ENCODE measurements at places on chromosomes 13 and 19. TPM values are rescaled to one million over a fixed set of nuclear protein-coding genes. Genes with fewer than 3 reads are reported as not detected.
A peak's percentile ranks its signal among the peaks of the same experiment; 100 is the strongest.

NOVA2 gene
- 3.7 TPM for total RNA-seq

- no peak for DNase-seq
Observed at GRCh38 chr19:13010038-13010991, 15.0 kb downstream of the NFIX start.

DNA sequence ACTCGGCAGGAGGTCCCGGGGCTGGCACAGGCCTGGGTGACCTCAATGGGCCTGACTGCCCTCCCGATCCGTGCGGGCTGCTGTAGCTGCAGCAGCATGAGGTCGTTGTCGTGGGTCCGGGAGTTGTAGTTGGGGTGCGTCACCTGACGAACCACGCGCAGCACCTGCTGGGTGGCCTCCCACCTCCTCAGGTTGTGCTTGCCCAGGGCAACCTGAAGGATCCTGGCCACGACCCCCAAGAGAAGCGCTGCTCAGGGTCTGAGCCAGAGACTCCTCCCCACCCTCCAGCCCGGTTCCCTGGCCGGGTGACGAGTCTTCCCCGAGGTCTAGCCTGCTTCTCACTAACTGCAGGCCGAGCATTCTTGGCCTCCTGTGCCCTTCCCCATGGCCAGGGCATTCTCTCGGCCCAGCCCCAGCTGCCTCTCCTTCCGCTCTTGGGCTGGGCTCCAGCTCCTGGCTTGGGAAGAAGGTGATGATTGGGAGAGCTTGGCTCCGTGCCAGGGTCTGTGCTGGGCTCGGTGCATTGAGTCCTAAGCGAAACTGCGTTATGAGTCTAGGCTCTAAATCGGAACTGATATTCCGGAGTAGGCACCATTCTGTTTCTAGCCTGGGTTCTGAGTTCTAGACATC, 3.1 kb downstream of the KLK14 start:
- peak; percentile 43 for DNase-seq

DNA sequence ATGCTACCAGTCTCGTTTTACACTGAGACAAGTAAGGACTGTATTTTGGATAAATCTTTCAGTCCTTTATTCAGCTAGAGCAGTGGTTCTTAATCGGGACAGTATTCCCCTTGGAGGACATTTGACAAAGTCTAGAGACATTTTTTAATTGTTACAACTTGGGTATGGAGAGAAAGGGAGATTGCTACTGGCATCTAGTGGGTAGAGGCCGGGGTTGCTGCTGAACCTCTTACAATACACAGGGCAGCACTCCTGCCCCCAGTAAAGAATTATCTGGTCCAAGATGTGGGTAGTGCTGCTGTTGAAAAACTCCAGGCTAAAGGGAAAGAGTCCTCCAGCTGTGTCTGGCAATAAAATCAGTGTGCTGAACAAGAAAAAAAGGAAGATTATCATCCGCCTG, 334.8 kb downstream of the SLC7A1 start:
- no peak for DNase-seq

PRODH2 gene
- total RNA-seq = not detected

CDX2 gene
- total RNA-seq = not detected

GRCh38 chr19:48044561-48044960, 682 bp upstream of the CABP5 start:
- DNase-seq = peak; percentile 6

ZNF726 gene
- total RNA-seq = 2.8 TPM

GRCh38 chr19:38851622-38852230, 1.9 kb upstream of the HNRNPL start:
- peak; percentile 93 for DNase-seq

DNA sequence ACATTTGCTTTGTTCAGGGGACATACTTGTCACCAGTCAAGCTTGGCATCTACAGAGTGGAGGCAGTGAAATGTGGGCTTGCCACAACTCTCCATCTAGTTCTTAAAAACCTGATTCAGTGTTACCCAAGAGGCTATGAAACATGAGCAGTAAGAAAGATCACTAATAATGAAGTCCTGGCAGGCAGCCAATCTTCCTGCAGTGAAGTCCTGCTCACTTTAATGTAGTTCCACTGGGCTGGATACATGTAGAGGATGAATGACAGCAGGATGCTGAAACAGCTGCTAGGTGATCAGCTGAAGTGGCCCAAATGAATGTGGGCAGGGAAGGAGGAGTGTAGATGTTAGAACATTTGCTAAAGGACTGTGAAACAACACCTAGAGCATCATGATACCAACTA, 1213.1 kb downstream of the OLFM4 start:
- no peak for DNase-seq

GRCh38 chr13:113846636-113847318, 17.1 kb downstream of the GAS6 start:
- DNase-seq = no peak

RFXAP gene
- 0.60 TPM for total RNA-seq

DNA sequence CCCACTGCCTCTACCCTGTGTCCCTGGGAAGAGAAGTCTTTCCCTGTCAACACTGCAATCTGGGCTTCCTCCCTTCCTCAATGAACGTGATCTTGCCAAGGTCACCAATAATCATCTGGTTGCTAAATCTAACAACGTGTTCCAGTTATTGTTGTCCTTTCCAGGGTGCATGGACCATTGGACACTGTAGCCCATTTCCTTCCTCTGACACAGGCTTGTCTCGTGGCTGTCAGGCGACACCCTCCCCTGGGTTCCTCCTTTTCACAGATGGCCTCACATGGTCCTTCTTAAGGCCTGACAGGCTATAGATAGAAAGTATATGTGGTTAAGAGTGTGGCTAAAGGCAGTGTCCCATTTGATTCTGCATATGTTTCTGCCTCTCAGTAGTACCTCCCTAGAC, 67.7 kb upstream of the STARD13 start:
- DNase-seq = peak; percentile 87

MEIOSIN gene
- not detected for total RNA-seq

ZNF329 gene
- total RNA-seq = 10.3 TPM

- peak; percentile 19 for DNase-seq
Observed at GRCh38 chr13:20567881-20568528, 1.0 kb downstream of the IFT88 start.

DNA sequence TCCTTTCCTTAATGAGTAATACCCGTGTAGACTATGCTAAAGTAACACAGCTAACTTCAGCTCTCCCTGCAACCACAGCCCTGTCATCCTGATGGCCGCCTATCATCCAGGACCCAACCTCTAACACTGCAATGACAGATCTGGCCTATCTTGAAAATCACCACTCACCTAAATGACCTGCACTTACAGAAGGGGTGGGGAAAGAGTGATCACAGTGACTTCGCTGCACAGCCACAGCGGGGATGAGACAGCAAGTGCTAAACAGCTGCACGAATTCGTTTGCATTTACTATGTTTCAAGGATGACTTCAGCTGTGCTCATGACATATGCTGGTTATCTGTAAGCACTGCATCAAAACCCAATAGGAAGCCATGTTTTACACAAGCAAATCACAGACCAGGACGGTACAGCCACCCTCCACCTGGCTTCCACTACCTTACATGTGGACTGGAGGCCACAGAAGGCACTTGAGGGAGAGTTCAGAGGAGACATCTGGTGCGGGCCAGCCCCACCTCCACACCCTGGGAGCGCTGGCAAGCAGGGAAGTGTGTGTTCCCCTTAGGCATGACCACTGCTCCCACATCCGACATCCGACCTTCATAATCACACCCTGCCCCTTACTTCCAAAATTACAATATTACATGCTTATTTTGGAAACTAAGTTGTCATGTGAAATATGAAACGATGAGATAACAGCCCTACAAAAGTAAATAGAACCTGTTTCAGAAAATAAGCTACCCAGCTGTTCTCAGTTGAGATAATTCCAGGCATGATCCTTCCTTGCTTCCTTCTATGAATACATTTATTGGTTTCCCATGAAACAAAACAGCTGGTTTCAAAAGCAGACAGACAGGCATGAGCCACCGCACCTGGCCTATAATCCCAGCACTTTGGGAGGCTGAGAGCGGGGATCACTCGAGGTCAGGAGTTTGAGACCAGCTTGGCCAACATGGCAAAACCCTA, 95.7 kb downstream of the STK24 start:
- no peak for DNase-seq

- no peak for DNase-seq
Observed at GRCh38 chr19:3413796-3414327, 47.5 kb downstream of the NFIC start.

TEKTIP1 gene
- total RNA-seq = not detected

DNA sequence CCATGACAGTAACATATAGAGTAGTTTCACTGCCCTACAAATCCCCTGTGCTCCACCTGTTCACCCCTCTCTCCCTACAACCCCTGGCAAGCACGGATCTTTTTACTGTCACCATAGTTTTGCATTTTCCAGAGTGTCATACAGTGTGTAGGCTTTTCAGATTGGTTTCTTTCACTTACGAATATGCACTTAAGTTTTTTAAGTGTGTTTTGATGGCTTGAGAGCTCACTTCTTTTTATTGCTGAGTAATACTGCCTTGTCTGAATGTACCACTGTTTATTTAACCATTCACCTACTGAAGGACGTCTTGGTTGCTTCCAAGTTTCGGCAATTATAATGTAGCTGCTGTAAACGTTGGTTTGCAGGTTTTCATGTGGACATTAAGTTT, 175.1 kb downstream of the ITGBL1 start:
- no peak for DNase-seq

DNA sequence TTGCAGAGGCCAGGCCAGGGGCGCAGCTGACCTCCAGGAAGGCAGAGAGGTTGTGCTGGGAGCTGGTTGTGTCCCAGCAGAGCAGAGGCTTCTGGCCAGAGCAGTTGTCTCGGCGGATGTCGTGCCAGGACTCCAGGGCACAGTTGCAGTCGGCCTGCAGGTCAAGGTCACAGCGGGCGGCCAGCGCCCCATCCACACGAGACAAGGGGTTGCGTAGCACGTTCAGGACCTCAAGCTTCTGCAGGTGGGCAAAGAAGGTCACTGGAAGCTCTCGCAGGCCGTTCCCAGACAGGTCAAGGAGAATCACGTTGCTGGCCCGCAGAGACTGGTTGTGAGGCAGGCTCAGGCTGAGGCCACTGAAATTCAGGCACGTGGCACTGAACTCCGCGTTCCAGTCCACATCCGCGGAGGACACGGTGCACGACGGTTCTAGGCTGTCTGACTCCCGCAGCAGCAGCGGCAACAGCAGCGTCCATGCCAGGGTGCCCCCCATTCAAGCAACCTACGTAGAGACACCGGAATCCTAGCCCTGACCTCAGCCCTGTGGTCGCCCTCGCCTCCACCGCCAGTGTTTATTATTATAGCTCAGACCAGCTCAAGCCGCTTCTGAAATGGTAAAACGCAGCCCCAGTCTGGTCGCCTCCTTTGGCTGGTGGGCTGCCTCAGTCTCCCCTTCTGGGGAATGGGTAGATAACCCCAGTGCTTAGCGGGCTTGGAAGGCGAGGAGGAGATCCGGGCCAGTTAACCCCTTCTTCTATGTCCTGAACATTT, 766 bp downstream of the LRRC25 start:
- no peak for DNase-seq

GRCh38 chr13:52765611-52766390, 26.2 kb upstream of the CNMD start:
- no peak for DNase-seq

CRYL1 gene
- total RNA-seq = 18.3 TPM

- DNase-seq = peak; percentile 71
Observed at GRCh38 chr19:12035220-12036172, at the start of gene ZNF433. Gene ZNF433 (minus strand): TSS chr19:12035679. CDS start chr19:12035539, 140 bp downstream.

DNA sequence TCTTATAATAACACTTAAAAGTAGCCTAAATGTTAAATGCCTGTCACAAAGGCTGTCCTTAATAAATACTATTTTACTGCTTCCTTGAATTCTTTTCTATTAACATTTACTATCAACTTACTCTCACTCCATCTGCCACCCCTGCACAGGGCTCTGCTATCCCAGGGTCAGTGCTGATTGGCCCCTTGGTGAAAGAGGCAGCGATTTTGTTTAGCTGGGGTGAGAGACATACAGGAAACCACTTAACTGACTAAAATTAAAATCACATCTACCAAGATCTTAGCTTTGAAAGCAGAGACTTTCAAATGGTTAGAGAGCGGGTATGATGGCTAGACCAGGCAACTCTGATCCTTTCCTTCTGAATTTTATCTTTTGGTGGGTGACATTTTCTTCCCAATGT, 149.9 kb upstream of the HTR2A start:
- no peak for DNase-seq

DNA sequence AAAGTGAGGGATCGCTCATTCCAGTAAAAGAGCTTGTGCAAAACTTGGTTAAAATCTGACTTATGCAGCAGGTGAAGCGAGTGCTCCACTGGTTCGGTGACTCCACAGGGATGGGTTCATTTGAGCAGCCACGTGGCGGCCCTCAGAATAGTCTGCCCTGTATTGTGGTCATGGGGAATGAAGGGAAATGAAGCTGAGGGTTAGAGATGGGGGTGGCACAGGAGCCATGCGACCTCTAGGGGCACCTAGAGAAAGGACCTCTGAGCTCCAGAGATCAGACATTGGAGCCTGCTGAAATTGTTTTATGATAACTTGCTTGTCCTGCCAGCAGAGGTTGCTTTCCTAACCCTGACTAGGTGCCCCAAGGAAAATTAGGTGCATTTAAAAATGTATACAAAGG, 26.6 kb downstream of the CBY2 start:
- peak; percentile 6 for DNase-seq

GRCh38 chr13:70483599-70484276, 375.5 kb upstream of the KLHL1 start:
- no peak for DNase-seq

DNA sequence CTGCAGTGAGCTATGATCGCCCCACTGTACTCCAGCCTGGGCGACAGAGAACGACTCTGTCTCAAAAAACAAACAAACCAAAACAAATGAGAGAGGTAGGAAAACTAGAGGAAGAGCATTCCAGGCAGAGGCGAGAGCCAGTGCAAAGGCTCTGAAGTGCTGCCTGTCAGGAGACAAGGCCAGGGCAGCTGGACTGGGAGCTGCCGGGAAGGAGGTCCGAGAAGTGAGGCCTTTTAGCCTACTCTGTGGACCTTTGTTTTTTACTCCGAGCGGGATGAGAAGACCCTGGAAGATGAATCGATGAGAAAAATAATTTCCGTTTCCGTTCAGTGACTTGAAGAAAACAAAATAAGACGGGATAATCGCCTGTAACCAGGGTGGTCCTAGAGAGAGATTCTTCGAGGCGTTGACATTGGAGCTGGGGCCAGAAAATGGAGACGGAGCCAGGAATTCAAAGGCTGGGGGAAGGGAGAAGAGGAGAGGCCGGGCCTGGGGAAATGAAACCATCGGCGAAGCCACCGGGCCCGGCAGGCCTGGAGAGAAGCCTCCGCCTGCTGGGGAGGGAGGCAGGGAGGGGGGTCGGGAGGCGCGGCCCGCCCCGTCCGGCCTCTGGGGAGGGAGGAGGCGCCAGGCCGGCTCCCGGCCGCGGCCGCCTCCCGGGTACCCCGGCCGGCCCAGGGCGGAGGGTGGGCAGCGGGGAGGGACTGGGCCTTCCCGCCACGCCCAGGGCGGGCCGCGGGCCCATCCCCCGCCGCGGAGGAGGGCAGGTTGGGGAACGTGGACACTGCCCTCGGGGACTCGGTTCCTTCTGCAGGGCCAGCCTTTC, 7.8 kb upstream of the SERTAD1 start:
- peak; percentile 92 for DNase-seq

FREM2 gene
- not detected for total RNA-seq

FKBP8 gene
- 137 TPM for total RNA-seq

KLF16 gene
- 5.6 TPM for total RNA-seq

DNA sequence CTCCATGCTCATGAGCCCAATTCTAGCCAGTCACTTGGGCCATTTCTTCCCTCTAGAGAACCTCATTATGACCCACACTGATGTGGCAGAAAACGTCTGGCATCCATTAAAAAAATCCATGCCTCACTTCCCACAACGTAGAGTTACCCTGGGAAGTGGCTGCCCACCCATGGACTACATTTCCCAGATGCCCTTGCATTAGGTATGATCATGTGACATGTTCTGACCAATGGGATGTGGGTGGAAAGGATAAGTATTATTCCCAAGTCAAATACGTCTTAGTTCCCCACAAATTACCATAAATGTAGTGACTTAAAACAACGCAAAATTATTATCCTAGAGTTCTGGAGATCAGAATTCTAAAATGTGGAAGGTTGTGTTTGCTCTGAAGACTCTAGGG, 47.9 kb upstream of the ZNRF4 start:
- peak; percentile 34 for DNase-seq
